ENCODE measurements at places on chromosomes 3 and 15. TPM values are rescaled to one million over a fixed set of nuclear protein-coding genes. Genes with fewer than 3 reads are reported as not detected.
A peak's percentile ranks its signal among the peaks of the same experiment; 100 is the strongest.

Gene KY
- not detected for total RNA-seq

DNA sequence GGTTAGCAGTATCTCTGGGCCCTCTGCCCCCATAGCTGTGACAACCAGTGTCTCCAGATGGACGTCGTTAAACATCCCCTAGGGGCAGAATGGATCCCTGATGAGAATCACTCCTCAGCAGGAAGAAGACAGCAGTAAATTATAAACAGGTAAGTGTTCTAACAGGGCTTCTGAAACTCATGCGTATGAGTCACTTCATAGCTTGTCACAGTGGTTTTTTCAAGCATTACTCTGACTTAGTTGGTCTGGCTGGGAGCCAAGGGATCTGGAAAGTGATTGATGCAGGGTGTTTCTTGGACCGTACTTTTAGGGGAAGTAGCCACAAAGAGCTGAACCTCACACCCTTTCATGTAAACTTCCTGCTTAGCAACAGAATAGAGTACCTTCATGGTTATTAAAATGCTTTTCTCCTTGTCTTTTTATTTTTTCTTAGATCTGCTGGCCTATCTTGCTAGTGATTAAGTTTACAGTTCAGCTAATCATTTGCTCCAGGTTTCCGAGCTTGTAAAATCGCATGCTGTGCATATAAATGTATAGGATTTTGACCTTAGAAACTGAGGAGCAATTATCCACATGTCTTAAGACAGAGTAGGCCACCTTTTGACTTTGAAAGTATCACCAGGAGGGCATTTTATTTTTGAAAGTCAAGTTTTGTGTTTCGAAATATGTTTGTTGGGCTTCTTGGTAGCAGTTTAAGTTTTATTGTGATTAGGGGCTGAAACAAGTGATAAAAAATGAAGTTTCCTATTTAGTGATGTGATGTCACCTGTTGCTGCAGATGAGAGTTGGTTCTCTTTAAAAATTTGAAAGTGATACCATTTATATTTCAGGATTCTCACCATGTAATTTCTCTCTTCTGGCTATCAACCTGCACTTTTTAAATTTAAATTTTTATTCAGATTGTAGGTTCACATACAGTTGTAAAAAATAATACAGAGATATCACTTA is 333.9 kb downstream of the PTPRG start:
- no peaks in the 10 kb centered on the region for H3K27me3 ChIP-seq
- no peak overlapping the region for H3K4me3 ChIP-seq
- peak overlapping the region; percentile 5 for H3K27ac ChIP-seq
- peaks cover 10% of the 10 kb centered on the region for H3K4me1 ChIP-seq
- H3K36me3 ChIP-seq = no peaks in the 10 kb centered on the region

Gene ST6GAL1
- total RNA-seq = 80.9 TPM

- H3K36me3 ChIP-seq = no peaks in the 10 kb centered on the region
- H3K4me1 ChIP-seq = peaks cover 7% of the 10 kb centered on the region
- no peak for DNase-seq
Observed at GRCh38 chr15:96181873-96182301, 148.6 kb upstream of the NR2F2 start.

Gene PRSS50
- total RNA-seq = 0.47 TPM

DNA sequence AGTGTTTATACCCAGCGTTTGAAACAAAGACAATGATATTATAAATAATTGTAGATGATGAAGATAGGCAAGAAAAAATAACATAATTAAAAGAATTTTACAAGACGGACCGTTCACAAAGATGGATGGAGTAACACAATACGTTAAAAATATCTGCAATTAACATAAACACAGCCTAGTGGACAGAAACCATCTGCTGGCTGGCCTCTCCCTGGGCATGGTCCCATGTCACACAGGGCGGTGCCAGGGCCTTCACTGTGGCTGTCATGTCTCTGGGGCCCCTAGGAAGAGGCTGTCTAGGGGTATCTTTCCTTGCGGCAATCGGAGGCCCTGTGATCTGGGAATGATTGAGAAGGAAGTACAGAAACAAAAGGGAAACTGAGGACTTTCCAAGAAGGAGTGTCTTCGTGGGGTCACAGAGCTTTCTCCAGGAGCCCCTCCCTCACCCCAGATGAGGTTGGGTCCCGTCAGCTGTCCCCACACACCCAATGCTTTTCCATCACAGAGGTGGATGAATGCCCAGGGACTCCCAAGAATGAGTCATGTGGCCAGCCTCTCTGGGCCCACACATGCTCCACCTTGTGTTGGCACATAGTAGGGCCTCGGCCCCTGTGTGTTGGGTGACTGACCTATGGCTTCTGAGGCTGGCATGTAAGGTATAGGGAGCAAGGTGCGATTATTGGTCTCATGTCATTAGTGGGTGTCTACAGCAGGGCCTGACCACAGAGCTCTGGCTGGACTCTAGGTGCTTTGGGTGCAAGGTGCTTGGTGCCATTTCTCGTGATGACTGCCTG is 87.1 kb downstream of the DNAJB8 start:
- 0 out of 2 replicates have a peak, but pooled peaks cover 2% of the 10 kb centered on the region for H3K27me3 ChIP-seq
- no peaks in the 10 kb centered on the region for H3K4me1 ChIP-seq
- no peaks in the 10 kb centered on the region for H3K36me3 ChIP-seq
- H3K27ac ChIP-seq = no peak overlapping the region
- no peak for DNase-seq
- H3K4me3 ChIP-seq = no peak overlapping the region

DNA sequence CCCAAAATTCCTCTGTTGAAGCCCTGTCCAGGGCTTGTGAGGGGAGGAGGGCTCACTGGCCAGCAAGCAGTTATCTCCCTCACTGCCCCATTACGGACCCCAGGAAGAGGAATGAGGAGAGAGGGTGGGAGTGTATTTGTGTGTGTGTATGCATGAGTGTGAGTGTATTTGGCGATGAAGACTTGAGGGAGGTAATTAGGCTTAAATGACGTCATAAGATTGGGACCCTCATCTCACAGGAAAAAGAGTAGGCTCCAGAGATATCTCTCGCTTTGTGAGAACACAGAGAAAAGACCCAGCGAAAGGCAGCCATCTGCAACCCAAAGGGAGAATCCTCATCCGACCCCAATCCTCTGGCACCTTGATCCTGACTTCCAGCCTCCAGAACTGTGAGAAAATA is 32.2 kb downstream of the ADCY5 start:
- no peak for DNase-seq
- no peak overlapping the region for H3K4me3 ChIP-seq
- no peaks in the 10 kb centered on the region for H3K36me3 ChIP-seq
- H3K4me1 ChIP-seq = peaks cover 2% of the 10 kb centered on the region
- no peak overlapping the region for H3K27ac ChIP-seq
- H3K27me3 ChIP-seq = no peaks in the 10 kb centered on the region

- H3K4me1 ChIP-seq = peaks cover 17% of the 10 kb centered on the region
- peaks cover 42% of the 10 kb centered on the region for H3K27me3 ChIP-seq
- no peaks in the 10 kb centered on the region for H3K36me3 ChIP-seq
Observed at GRCh38 chr15:92393071-92393979, at the start of gene ST8SIA2. TSS of gene ST8SIA2 (plus strand) at chr15:92393881. CDS start at chr15:92394065, 184 bp downstream.

DNA sequence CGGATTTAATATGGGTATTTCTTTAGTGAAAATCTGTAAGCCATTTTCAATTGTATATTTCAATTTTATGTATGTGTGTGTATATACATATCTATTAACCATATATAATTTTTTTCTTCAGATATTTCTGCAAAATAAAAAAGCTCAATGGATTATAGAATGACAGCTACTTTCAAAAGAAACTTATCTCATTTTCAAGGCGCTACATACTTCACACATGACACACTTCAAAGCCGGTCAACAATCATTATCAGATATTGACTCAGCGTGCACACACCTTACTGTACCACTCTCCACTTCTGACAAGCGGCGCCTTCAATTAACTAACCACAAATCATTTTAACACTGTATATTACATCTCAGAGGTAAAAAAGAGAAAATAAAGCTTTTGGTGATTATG is 39.6 kb downstream of the ATP13A3 start:
- no peak overlapping the region for H3K27ac ChIP-seq
- H3K27me3 ChIP-seq = no peaks in the 10 kb centered on the region
- peaks cover 65% of the 10 kb centered on the region for H3K36me3 ChIP-seq
- H3K4me1 ChIP-seq = no peaks in the 10 kb centered on the region

DNA sequence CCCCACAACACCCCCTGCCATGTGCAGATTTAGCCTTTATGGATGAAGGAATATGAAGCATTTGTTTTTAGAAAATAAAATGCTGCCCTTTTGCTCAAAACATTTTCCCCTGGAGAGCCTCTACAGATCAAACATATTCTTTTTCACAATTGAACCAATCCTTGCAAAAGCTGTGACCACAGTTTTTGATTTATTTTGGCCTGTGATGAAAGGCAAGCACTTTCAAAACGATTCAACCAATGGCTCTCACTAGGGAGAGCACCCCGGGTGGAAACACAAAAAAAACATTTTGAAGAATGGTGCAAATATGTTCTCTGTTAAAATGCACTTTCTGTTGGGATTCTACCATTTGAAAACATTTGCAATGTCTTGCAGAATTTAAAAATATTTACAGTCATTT is 476.0 kb upstream of the ONECUT1 start:
- no peaks in the 10 kb centered on the region for H3K36me3 ChIP-seq
- H3K27me3 ChIP-seq = no peaks in the 10 kb centered on the region
- H3K4me1 ChIP-seq = no peaks in the 10 kb centered on the region
- H3K4me3 ChIP-seq = no peak overlapping the region
- no peak overlapping the region for H3K27ac ChIP-seq

Gene SRGAP3
- 11.4 TPM for total RNA-seq

DNA sequence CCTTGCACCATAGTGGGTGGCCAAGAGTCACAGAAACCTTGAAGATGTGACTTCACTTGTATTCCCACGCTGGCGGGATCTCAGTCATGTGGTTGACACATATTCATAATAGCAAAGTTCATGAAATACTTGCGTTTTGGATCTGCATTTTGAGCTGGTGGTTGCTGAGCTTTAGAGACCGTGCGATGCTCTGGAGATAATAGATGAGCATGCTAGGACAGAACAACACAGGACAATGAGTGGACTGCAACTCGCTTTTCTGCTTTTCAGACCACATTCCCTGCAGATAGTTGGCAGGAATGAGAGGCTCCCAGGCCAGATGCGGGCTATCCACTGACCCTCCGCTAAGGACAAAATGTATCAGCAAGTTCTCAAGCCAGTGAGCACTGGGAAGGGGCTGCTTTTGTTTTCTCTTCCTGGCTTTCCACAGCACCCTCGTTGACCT is 13.8 kb upstream of the STARD5 start:
- no peaks in the 10 kb centered on the region for H3K4me1 ChIP-seq
- no peaks in the 10 kb centered on the region for H3K36me3 ChIP-seq
- no peaks in the 10 kb centered on the region for H3K27me3 ChIP-seq
- H3K27ac ChIP-seq = no peak overlapping the region
- H3K4me3 ChIP-seq = no peak overlapping the region

Gene TWF2
- total RNA-seq = 65.2 TPM

Gene MYO5A
- total RNA-seq = 27.9 TPM

DNA sequence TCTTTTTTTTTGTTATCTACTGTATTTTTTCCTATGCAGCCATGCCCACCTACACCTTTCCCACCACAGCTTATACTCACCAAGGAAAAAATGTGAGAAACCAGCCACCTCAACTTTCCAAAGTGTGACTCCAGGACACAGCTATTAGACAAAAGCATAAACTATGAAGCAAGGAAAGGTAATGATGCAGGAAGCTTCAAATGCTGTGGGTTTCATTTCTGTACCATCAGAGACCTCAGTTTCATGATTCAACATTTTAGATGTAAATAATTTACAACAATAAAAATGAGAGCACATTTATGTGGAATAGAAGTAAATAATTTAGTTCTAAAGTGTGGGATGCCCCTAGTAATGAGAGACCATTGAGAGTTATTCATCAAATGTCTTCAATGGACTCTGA is 115.1 kb downstream of the CDIN1 start:
- no peaks in the 10 kb centered on the region for H3K4me1 ChIP-seq
- H3K36me3 ChIP-seq = no peaks in the 10 kb centered on the region
- no peak overlapping the region for H3K27ac ChIP-seq
- no peak for DNase-seq

DNA sequence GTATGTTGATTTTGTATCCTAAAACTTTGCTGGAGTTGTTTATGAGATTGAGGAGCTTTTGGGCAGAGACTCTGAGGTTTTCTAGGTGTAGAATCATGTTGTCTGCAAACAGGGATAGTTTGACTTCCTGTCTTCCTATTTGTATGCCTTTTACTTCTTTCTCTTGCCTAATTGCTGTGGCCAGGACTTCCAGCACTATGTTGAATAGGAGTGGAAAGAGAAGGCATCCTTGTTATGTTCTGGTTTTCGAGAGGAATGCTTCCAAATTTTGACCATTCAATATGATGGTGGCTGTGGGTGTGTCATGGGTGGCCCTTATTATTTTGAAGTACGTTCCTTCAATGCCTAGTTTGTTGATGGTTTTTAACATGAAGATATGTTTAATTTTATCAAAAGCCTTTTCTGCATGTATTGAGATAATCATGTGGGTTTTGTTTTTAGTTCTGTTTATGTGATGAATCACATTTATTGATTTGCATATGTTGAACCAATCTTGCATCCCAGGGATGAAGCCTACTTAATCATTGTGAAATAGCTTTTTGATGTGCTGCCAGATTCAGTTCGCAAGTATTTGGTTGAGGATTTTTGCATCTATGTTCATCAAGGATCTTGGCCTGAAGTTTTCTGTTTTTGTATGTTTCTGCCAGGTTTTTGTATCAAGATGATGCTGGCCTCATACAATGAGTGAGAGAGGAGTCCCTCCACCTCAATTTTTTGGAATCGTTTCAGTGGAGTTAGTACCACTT is 188.1 kb downstream of the MINAR1 start:
- no peaks in the 10 kb centered on the region for H3K4me1 ChIP-seq
- no peak overlapping the region for H3K4me3 ChIP-seq
- no peaks in the 10 kb centered on the region for H3K27me3 ChIP-seq
- DNase-seq = no peak
- no peak overlapping the region for H3K27ac ChIP-seq
- no peaks in the 10 kb centered on the region for H3K36me3 ChIP-seq

DNA sequence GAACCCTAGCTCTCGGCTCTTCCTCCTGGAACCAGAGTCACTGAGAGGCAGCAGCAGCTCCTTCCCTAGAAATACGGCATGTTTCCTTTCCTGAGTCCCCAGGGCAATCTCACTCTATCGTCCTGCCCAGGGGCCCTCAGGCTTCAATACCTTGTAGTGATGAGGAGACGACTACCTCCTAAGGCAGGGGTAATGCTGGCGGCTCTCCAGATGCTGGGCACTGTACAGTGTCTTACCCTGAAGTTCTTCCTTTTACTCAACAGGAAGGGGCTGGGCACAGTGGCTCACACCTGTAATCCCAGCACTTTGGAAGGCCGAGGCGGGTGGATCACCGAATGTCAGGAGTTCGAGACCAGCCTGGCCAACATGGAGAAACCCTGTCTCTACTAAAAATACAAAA is 13.5 kb downstream of the TMEM44 start:
- H3K27ac ChIP-seq = no peak overlapping the region
- no peaks in the 10 kb centered on the region for H3K4me1 ChIP-seq
- H3K27me3 ChIP-seq = no peaks in the 10 kb centered on the region
- no peaks in the 10 kb centered on the region for H3K36me3 ChIP-seq

Gene CFAP44
- 0.60 TPM for total RNA-seq

Gene GOLGA6D
- total RNA-seq = 0.73 TPM

DNA sequence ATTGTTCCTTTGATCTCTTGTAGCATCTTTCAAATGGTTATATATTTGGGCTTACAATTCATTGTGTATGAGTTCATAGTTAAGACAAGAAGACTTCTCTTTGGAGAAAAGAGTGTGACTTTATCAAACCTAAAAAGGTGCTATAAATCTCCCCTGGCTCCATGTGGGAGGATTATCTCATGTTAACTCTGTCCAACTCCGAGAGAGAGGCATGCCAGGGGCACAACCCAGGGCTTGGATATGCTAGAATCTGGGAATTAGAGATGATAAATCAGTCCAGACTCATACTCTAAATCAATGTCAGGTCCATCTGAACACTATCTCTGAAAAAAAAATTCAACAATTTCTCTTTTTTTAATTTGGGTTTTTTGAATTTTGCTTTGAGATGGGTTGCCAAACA is 462.8 kb downstream of the TUSC7 start:
- no peaks in the 10 kb centered on the region for H3K36me3 ChIP-seq
- no peak overlapping the region for H3K4me3 ChIP-seq
- no peaks in the 10 kb centered on the region for H3K4me1 ChIP-seq
- DNase-seq = no peak
- no peak overlapping the region for H3K27ac ChIP-seq

Data from H1 (cell line).